Stimulated activated CD4-positive, alpha-beta T cell treated with anti-CD3 and anti-CD28 coated beads, Interleukin-12 subunit alpha, Interleukin-12 subunit beta, amount 100 ng/mL, for 24 hours (primary cell): ENCODE measurements at places on chromosomes 6 and 20.

DNA sequence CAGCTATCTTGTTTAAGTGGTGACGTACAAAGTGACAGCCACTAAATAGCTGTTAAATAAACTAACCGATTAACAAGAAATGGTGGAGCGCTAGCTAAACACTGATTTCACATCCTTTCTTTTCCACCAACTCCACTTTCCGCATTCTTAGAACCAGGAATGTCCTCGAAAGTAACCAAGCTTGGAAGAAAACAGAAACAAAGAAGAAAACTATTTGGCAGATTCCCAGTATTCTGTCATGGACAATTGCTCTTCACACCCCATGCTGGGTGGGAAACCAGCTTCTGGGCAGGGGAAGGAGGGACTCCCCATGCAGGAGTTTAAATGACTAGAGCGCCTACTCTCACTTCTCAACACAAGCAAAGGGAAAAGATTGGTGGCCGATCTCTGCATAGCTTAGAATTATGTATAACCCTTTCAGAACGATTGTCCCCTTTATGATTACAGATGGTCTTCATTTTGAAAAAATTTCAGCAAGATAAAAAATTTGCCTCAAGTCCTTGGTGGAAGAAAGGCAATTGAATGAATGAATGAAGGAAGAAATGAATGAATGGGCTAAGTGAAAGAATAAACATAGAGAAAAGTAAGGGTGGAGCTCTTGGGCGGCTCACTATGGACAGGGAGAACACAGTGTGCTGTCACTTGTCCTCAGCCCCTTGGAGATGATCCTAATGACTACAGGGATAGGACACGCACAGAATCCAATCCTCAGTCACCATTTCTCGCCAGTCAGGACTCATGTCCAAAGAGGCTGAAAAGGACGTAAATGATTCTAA, 148.7 kb upstream of the NEDD9 start:
- DNase-seq, result no peak

DNA sequence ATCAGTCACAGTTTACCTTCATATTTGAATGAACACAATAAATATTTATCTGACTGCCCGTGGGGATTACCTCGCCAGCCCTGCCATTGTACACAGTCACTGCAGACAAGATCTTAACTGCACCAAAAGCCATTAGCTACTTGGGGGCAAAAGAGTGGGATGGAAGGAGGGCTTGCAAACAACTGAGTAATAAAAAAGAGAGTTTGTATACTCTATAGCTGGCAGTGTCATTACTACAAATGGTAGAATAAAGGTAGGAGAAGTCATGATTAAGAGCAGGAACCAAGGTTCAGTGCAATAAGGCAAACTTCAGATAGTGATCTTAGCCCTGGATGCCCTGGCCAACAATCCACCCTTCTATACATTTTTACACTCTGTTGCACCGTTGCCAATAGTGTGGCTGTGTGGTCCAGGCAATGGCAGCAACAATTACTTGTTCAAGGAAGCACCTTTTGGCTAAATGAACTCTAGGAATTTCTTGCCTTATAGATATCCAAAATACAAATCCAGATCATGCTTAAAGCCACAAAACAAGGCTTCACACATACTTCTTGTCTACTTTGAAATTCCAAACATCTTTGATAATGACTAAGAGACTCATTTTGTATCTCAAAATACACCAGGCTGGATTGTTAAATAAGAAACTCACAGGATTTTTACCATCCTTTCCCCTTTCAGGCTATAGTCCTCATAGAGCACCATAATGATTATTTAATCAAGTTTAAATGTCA, 955.4 kb upstream of the ADGRB3 start:
- DNase-seq, result no peak

DNA sequence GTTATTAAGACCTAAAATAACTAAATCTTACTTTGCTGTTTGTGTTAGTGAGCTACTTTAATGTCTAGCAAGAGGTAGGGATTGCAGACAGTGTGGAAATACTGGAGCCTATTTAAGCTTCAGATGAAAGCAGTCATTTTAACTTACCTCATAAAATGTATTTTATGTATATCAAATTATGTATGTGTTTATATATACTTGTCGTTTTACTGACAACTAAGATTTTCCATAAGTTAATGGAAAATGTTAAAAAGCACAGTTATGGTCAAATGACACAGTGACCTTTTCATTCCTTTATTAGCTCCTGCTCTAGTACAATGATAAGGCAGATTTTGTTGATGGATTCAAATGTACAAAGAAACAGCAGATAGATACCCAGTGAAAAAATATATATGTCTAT, 34.6 kb downstream of the QKI start:
- no peak for DNase-seq

DNA sequence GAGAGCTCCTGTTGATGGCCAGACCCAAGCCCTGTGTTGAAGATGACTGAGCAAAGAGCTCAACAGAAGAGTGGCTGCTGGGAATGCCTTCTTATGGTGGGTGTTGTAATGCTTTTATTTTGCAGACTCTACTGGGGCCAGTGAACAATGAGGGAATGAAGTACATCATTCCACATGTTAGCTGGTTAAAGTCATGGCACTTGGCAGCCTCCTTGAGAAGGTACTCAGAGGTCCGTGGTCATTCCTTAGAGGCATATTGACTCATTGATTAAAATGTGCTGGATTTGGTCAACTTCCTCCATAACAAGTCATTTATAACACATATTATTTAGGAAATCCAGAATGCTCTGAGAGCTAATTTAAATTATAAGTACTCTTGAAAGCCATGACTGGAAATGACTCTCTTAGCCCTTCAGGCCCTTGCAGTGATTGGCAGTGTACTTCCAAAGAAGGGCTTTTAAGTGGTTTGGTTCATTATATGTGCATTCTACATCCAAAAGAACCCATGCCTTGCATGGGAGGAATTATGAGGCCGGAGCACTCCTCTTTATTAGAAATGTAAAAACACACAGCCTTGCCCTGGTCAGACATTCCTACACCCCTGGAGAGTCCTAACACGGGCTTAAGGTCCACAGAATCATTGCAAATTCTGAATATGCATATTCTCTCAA, 976.9 kb downstream of the KIF16B start:
- no peak for DNase-seq

DNA sequence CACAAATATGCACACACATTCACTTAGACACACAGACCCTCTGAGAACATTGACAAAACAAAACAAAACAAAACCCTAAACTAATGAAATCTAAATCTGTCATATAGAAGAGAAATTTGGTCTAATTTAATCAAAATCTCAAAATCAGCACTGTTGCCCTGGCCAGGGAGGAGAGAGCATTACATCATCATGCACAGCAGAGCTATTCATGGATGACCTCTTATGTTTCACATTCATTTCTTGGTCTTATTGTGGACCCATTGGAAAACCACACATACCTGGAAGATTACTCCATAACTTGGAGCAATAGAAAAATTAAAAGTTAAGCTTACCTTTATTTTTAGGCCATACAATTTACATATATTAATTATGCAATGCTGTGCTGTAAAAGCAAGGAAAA, 1223.6 kb upstream of the GJE1 start:
- no peak for DNase-seq

DNA sequence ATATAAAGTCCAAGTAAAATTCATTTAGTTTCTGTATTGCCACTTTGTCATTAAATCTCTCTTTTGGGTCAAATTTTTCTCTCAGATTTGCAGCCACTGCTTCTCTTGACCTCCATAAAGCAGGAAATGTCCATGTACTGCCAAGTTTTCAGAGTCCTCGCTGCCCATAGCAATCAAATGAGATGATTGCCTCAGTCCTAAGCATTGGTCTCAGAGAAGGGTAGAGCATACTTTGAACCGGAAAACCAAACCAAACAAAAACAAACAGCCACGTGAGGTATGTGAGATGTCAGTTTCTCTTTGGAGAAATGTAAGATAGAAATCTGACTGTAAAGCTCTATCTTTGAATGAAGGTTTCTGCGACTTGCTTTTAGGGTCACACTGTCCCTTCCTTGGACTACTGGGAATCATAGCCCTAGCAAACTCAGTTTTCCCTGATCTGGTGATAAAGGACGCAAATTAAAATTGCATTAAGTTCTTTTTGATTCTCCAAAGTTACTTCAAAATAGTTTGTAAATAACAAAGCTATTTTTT, 505.4 kb upstream of the CITED2 start:
- no peak for DNase-seq

DNA sequence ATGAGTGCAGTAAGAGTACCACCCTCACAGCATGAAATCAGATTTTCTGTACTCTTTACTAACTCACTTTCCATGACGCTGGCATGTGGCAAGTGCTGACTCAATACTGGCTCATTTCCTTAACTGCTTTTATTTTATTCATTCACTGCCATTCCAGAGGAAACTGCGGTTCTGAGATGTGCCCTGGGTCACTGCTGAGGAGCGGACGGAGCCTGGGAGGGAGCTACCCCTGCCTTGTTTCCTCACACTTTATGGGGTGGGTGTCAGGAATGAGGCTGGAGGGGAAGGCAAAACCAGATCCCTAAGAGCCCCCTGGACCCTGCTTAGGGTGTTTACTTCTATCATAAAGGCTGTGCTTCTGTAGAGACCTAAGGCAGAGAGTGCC, 14.4 kb downstream of the NT5E start:
- no peak for DNase-seq

GRCh38 chr20:50750145-50750671, 18.8 kb downstream of the PARD6B start:
- no peak for DNase-seq

GRCh38 chr6:33430334-33430733, 10.5 kb downstream of the SYNGAP1 start:
- DNase-seq, result no peak

DNA sequence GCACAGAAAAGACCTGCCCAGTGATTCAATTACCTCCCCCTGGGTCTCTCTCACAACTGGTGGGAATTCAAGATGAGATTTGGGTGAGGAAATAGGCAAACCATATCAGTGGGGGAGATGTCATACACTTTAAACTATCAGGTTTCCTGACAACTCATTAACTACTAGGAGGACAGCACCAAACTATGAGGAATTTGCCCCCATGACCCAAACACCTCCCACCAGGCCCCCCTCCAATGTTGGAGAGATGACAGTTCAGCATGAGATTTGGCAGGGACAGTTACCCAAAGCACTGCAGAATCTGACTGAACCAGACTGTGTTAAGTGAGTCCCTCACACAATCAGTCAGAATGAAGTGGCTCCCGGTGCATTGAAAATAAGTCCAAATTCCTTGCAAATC, 148.0 kb downstream of the TTLL2 start:
- DNase-seq, result no peak

- no peak for DNase-seq
Measured at GRCh38 chr6:31837369-31838113, 10.0 kb downstream of the HSPA1B start.

DNA sequence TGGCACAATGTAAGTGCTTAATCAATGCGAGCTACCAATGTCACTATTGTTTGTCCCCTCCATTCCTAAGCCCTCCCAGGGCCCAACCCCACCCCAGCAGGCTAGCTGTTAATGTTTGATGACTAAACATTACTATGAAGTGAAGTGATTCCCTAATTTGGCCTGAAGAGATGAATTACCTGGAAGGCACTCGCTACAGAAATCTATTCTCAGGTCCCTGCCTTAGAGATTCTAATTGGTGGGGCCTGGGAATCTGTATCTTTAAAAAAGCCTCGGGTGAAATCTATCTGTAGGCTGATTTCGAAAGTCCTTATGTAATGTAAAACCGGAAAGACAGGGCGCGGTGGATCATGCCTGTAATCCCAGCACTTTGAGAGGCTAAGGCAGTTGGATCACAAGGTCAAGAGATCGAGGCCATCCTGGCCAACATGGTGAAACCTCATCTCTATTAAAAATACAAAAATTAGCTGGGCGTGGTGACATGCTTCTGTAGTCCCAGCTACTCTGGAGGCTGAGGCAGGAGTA, 16.9 kb upstream of the SNAI1 start:
- no peak for DNase-seq

DNA sequence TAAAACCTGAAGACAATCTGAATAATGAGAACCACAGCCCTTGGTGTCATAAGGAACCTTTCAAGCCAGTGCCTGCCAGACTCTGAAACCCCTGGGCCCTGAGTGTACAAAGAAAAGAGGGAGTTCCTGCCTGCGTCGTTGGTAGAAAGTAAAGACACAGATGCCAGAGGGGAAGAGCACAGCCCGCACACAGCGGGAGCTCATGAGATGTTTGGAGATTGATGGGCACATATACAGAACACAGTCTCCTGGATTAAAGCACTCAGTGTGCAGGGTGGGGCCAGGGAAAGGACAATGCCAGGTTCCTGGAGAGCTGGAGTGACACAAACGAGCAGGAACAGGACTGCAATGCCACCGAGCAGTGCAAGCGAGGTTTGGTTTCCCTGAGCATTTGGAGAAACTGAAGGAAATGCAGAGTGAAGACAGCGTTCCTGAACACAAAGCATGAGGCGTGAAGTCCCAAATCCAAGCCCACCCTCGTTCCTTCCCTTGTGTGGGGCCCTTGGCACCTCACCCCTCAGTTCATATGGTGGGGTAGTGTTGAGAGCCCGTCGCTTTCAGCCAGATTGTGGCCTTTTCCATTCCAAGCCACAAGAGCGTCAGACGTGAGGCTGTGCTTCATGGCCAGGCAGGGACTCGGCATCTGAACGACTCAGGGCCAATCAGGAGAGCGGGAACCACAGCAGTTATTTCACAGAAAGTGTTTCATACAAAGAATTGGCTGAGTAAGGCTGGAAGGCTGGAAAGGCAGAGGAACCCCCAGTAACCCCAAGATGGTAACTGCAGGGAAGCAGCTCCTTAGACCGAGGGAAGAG, 41.0 kb upstream of the RPS6KA2 start:
- DNase-seq, result no peak

GRCh38 chr6:89610149-89610642, 28.4 kb downstream of the LYRM2 start:
- peak; percentile 37 for DNase-seq

GRCh38 chr6:72894091-72894490, 272.2 kb downstream of the KCNQ5 start:
- DNase-seq, result no peak

- no peak for DNase-seq
Measured at GRCh38 chr6:157668713-157669112, 154.3 kb upstream of the SNX9 start.

DNA sequence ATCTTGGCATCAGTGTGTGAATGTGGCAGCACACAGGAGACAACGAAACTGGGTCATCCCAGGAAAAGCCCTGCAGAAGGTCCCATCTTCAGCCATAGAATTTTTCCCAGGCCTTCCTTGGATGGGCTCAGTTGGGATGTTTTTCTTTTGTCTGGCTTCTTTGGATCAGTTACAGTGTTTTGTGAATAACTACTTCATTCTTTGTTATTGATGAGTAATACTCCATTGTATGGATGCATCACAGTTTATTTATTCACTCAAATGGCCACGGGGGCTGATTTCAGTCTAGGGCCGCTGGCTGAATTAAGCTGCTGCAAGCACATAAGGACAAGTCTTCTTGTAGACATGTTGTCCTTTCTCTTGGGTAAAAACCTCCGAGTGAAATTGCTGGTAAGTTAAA, 81.3 kb upstream of the CD93 start:
- no peak for DNase-seq
